ENCODE measurements at places on chromosomes 2 and 18. TPM values are rescaled to one million over a fixed set of nuclear protein-coding genes. Genes with fewer than 3 reads are reported as not detected.

- DNase-seq, result no peak
These were observed 138.1 kb downstream of the SCG2 start for GRCh38 chr2:223464071-223464470.

DNA sequence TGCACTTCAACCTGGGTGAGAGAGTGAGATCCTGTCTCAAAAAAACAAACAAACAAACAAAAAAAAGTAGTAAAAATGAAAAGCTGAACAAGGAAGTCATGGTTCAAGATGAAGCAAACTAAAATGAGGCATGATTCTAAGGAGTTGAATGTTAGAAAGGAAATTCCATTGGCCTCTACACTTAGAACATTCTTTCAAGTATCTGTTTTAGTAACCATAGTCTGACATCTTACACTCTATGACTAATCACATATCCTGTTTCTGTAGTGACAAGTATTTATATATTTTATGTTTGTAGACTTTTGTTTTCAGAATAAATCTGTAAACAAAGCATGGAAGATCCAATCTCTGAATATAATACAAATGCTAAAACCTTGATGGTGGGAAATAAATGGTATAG, 164.1 kb downstream of the KIAA1328 start:
- DNase-seq, result no peak

GRCh38 chr2:236639461-236640235, 70.0 kb downstream of the ACKR3 start:
- no peak for DNase-seq

DNA sequence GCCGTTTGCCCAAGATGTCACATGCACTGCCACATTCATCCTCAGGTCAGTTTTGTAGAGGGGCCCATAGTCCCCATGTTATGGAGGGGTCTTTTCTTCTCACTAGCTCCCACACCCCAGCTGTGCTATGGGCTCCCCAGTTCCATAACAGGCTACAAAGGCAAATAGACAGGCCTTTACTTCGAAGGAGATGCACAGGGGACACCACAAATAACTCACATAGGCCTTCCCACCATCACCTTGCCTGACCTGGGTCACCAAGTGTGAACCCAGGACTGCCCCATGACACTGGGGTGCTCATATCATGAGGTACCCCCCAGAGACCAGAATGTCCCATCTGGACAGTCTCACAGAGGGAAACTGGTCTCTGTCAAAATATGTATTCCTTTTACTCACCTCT, 15.0 kb upstream of the INO80C start:
- DNase-seq, result no peak

DNA sequence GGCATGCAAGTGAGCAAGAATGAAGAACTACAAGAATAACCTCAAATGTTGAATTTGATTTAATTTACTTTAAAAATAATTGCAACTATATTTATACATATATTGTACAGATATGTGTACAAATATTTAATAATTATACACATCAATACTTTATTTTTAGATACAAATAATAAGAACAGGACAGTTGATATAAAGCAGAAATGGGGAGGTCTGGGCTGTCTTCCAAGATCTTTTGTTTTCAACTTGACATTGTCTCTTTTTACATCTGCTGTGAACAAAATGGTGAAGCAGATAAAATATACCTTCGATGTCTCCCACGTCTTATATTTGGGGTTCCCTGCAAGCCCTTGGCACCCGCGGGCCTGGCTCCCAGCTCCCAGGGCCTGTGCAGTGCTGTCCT, 231.3 kb upstream of the RBBP8 start:
- DNase-seq, result no peak

DNA sequence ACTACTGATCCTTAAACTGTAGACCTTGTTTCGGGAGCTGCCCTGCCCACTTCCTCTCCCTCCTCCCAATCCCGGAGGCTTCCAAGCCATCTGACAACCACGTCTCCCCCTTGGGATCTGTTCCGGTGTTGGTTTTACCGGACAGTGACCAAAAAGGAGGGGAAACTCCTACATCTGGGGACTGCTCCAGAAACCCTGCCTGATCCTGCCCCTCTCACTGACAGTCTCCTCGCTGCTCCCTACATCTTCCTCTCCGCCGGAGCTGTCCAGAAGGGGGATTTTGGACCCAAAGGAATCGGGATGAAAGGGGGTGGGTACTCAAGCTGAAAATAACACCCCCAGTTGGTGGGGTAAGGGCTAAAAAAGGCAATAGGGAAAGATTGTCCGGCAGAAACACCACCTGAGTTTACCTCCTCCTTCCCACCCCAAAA, 1.5 kb downstream of the INO80D start:
- peak; percentile 91 for DNase-seq

- no peak for DNase-seq
These were observed 1109.7 kb downstream of the LRP1B start for GRCh38 chr2:141021109-141021508.

DNA sequence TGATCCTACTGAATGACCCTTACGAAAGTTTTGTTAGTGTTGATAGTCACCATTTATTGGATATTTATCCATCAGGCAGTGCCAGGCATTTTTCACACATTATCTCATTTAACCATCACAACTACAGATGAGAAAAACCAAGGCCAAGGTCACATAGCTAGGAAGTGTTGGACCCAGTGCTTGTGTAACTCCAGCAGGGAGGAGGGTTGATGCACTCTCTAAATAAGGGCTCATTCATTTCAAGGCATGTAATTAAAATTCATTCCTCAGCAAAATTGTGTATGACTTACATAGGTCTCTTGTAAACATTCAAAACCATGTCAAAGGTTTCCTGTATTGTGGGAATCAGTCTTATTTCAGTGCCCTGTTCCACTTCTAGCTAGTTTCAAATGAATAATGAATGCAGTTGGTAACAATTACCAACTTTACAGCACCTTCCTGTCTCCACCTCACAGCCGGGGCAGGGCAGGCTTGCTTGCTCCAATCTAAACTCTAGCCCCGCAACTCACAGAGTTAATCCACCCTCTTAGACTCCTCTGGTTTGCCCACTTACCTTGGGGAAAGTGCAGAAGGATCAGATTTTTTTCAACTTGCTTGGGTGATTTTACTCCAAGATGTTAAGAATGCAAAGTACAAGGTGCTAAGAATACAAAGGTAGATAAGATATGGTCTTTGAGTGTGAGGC, 5.8 kb upstream of the MAPRE3 start:
- DNase-seq, result no peak

GRCh38 chr2:201653221-201653620, 9.9 kb upstream of the TMEM237 start:
- DNase-seq, result no peak

DNA sequence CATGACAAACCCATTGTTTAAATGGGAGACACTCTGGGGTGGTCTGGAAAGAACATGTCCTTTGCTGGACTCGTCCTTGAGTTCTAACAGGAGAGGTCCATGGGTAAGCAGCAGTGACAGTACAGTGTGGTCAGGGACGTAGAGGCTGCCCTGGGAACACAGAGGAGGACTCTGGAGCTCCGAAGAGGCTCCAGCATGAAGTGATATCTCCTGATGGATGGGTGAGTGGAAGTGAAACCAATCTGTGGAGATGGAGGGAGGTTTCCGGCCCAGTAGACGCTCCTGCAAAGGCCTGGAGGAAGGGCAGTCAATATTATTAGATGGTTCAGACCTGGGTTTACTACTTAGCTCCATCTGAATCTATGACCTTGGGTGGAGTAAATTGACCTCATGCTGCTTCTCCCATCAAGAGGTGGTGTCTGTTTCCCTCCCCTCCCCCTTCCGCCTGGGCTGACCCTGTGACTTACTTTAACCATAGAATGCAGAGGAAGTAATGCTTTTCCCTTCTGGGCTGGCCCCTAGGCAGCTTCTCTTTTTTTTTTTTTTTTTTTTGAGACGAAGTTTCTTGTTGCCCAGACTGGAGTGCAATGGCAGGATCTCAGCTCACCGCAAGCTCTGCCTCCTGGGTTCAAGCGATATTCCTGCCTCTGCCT, 2.3 kb upstream of the TFCP2L1 start:
- DNase-seq, result no peak

GRCh38 chr2:200220251-200220650, 86.2 kb upstream of the SPATS2L start:
- no peak for DNase-seq

- DNase-seq, result no peak
These were observed 303.0 kb downstream of the DYSF start for GRCh38 chr2:71756280-71756906.

- DNase-seq, result no peak
These were observed 264.1 kb upstream of the MEIS1 start for GRCh38 chr2:66170744-66171330.

- no peak for DNase-seq
These were observed 24.7 kb upstream of the MBP start for GRCh38 chr18:77157312-77157711.

DNA sequence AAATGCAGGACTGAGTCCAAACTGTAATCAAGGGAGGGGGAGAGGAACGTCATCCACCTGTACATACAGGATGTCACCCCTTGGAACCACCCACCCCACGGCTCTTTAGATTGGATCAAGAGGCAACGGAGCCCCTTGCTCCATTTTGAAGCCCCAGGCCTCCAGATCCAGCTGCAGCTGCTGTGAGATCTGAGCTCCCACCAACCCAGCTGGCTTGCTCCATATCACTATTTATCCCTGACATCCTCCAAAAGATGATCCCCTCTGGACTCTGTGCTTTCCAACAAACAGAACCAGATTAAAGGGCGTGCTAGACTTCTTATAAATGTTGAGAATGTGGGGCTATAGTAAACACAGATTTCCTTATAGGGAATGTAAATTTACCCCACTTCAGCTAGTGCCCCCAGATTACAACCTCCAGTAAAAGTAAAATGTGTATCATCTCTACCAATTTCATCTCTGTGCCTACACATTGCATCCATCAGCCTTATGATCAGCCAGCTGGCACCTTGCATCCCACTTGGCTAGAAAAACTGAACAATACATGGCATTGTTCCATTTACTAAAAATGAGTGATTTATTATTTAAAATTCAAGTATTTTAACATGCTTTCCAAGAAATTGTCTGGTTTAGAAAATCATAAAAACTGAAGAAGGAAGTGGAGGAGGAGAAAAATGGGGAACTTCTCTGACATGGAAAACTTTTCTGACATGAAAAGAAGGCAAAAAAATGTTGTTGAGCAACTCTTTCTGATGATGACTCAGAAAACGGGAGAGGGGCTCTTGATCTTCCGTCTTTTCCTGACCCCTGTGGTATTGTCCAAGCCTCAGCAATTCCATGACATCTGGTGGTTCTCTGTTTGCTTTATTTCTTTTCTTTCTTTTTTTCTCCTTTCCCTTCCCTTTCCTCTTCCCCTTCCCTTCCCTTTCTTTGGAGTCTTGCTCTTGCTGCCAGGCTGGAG, 262.6 kb upstream of the THUMPD2 start:
- DNase-seq, result no peak

DNA sequence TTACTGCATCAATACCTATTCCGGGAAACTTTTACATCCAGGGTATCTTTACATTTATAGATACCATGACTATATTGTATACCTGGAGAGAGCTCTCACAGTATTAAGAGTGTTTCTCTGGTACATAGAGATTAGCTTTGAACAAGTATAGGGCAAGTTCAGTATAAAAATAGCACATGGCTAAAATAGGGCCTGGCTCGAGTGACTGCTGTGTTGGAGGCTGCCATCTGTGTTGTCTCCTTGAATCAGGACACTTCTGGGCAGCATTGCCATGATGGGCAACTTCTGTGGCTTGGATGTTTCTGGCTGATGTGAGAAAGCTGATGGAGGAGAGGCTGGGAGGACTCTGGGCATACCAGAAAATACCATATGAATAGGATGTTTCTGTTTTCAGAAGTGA, 18.7 kb downstream of the ARHGAP28 start:
- no peak for DNase-seq

- no peak for DNase-seq
These were observed 1787.0 kb upstream of the PIK3C3 start for GRCh38 chr18:40168026-40168425.

DNA sequence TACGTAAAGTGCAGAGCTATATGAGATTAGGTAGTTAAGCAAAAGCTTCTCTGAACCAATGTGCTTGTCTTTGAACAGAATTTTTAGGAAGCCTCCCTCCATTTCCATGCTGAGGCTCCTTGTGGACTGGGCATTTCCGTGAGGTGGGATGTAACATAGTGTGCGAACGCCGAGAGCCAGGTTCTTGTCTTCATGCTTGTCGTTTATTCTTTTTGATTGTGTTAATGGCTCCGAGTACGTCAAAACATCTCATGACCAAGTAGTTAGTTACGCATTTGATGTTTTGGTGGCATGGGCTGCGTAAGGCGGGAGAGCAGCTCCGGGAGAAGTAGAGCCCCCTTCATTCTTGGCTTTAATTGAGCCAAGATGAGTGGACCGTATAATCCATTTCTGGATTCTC, 32.9 kb downstream of the DGKD start:
- no peak for DNase-seq

DNA sequence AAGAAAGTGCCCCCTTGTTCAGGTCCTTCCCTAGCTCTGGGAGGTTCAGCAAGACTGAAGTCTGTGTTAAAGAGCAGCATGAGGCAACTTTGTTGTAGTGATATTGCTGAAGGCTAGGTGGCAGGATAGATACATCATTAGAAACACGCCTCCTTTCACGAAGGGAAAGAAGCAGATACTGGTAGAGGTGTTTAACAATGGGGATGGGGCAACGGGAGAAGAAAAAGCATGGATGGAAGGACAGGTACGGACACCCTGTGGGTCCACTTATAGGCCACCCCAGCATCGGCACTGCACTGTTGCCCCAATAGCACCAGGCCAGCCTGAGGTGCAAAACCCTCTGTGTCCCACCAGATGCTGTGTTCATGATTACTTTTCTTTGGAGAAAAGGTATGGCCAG, 3.5 kb upstream of the IGFBP5 start:
- peak; percentile 89 for DNase-seq

DNA sequence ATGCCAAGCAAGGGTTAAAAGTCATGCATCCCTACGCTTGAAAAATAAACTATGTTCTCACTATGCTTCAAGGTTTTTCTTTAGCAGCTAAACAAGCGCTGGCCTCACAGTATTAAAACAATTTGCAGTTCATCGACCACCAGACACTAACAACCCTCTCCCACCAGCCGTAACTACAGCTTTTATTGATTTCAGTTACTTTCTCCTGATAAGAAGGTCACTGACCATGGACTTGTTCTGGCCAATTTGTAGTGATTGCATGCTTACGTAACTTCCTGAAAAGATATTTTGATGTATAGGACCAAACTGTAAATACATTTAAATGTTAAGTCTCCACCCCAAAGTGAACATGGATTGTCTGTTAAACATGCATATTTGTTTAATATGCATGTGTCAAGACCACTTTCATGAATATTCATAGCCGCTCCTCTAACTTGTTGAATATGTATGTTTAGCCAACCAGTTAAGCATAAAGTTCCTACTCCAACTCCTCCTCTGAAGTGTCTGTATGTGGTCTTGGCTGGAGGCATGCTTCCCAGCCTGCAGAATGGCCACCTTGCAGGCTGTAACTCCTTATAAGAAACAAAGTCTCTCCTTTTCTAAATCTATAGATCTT, 1.7 kb upstream of the THOC1 start:
- DNase-seq, result peak; percentile 36

The RAMP1 gene
- 2.7 TPM for total RNA-seq

The SATB2 gene
- 5.7 TPM for total RNA-seq

The UGT1A5 gene
- total RNA-seq, result not detected

The CTAGE1 gene
- not detected for total RNA-seq

The MARCHF7 gene
- total RNA-seq, result 142 TPM

The HJURP gene
- 49.2 TPM for total RNA-seq

The CCDC141 gene
- 8.0 TPM for total RNA-seq

The CHRNG gene
- total RNA-seq, result not detected

The GPR39 gene
- total RNA-seq, result 1.0 TPM
